ENCODE measurements at places on chromosomes 1 and 21.

- no peak for DNase-seq
Measured at GRCh38 chr1:159067699-159068621, 8.6 kb downstream of the AIM2 start.

- DNase-seq: no peak
Measured at GRCh38 chr1:179169616-179170467, 59.6 kb downstream of the ABL2 start.

DNA sequence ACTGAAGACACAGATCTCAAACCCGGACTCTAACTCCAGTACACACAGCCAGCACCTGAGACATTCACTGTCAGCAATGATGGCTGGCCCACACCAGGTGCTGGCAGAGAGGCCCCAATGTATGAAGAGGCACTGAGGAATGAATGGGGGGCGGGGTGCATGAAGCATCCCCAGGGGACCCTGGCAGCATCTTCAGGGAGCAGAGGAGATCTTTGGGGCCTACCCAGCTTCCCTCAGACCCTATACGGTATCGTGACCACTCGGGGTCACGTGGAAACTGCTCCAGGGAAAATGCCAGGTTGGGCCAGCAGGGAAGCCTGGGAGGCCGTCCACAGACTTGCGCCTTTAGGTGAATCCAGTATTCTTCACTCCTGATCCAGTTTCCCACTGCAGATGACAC is 84.3 kb downstream of the NPHP4 start:
- DNase-seq: no peak

DNA sequence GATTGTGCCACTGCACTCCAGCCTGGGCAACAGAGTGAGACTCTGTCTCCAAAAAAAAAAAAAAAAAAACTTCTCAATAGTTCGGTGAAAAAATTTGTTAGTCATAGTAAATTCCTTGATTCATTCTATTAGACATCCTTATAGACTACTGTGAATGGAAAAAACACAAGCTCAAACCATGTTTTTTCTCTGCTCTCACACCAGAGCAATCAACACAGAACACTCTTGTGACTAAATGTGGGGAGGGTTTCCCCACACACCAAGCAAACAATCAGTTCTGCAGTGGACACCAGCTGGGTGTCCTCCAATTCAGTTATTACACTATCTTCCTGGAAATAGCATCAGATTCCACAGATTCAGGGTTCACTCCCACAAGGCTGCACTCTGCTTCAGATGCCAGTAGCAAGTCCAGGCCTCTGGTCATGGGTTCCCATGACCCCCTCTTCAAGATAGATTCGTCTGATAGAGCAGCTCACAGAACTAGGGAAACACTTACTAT is 69.1 kb upstream of the TEKT2 start:
- DNase-seq: no peak

DNA sequence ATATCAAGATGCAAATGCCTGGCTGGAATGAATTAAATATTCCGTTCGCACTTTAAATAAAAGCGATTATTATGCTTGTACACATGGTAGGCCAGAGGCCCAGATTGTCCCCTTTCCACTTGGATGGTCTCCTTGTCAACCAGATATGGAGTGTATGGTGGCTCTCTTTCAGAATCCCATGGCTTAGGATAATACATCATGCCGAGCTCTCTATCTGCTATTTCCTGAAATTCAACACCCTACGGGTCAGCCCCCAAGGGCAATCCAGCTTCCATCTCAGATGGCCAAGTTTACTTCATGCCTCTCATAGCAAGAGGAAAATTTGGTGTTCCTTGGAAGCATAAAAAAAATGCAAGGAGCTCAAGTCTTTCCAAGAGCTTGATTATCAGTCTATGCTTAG is 25.4 kb upstream of the FMO1 start:
- DNase-seq: no peak

GRCh38 chr1:50593515-50593914 is 170.3 kb upstream of the DMRTA2 start:
- DNase-seq: no peak

DNA sequence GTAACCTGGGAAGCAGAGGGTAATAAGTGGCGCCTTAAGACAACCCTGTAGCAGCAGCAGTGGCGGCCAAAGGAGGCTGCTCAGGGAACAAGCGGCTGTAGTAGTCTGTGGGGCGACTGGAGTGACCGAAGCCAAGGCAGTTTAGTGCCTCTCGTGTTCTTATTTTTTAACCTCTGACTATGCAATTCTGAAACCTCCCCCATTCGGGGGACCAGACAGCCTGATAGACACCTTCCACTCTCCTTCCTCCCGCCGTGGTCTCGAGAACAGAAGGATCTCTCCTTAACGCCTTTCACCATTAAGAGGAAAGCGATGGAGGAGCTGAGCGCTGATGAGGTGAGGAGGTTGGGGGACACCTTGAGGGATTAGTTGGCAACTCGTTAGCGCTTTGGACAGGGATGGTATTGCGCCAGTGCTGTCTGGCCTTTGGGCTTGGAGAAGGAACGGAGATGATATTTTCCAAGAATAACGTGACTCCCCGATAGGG is 644 bp downstream of the UBE4B start:
- DNase-seq: peak; percentile 63

- no peak for DNase-seq
Measured at GRCh38 chr1:12690156-12690555, 25.8 kb upstream of the AADACL3 start.

DNA sequence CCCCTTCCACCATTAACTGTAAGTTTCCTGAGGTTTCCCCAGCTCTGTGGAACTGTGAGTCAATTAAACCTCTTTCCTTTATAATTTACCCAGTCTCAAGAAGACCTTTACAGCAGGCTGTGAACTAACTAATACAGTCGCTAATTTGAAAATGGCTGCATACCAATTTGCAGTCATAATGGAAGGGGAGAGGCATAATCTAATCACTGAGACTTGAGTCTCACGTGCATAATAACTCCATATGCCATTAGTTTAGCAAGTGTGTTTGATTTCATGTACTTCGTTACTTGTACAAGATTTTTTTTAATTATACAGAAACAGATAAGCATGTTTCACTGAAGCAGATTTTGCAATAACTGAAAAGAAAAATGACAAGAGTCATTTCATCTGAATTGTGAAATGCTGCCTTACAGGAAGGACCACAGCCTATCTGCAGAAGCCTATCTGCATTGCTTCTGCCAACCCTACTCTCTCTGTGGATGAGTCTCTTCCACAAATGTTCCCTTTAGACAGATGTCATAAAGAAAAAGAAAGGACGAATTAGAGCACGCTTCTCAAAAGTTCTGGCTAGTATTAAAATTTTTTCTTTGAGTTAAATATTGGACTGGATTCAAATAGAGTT is 99.1 kb downstream of the PTGER3 start:
- DNase-seq: no peak

GRCh38 chr1:204701229-204701628 is 15.7 kb upstream of the LRRN2 start:
- DNase-seq: no peak

DNA sequence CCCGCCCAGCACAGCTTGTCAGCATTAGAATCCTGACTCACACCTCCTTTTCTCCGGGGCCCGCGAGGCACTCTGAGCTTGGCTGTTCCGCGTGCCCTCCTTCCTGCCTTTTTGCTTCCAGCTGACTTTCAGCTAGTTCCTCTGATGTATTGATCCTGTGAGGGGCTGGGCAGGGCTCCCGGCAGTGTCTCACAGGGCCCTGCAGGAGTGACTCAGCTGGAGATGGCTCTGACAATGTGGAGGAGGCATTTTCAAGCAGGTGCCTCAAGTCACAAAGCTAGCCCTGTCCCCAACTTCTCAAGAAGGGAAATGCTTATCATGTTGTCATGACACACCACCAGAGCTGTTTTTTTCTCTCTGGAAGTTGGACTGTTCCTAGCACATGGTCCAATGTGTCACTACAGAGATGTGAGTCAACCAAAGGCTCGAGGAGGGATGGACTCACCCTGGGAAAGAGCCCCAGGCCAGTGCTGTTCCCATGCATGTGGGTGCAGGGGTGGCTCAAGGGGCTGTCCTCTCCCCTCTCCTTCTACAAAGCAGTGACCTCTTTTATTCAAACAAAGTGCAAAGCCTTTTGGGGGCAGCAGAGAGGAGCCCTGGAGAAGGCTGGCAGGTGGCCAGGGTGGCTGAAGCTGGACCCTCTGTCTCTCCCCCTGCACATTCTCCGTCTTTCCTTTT is 30.6 kb downstream of the SYT6 start:
- DNase-seq: no peak

DNA sequence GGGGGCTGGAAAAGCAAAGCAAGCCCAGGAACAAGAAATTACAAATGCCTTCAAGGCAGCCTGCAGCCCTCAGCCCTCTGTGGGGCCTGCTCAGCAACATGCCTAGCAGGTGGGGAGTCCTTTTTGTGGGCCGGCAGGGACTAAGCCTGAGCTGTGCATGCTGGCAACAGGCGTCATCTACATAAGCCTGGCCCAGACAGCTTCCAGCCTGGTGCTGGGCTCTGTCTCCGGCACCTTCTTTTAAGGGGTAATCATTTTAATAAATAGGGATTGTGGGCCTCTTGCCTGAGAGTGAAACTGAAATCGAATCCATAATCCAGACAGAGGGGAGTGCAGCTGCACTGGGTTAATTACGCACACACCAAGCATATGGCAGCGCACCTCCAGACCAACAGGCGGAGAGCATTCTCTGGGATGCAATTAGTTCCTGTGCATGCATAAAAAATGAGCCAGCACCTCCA is 96.6 kb downstream of the DDX20 start:
- DNase-seq: no peak

DNA sequence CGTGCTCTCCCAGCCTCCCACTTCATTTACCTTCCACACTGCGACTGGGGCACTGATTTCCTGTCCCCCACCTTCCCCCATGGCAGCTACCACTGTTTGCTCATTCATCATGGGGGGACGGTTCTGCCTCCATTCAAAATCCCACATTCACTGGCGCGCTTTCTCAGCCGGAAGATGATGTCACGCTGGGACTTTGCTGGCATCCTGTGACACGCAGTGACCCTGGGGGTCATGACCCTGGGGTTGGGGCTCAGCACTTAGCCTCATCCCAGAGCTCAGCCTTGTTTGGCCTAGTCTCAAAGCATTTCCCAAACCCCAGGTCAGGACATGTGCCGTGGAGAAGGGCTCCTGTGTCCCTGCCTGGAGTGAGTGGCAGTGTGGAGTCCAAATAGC is 582 bp upstream of the KCNAB2 start:
- DNase-seq: no peak

GRCh38 chr1:115423776-115424175 is 85.7 kb upstream of the NGF start:
- DNase-seq: no peak

GRCh38 chr1:46445773-46446256 is 43.8 kb upstream of the DMBX1 start:
- DNase-seq: no peak

- DNase-seq: no peak
Measured at GRCh38 chr1:115107516-115108260, 18.4 kb upstream of the TSPAN2 start.

DNA sequence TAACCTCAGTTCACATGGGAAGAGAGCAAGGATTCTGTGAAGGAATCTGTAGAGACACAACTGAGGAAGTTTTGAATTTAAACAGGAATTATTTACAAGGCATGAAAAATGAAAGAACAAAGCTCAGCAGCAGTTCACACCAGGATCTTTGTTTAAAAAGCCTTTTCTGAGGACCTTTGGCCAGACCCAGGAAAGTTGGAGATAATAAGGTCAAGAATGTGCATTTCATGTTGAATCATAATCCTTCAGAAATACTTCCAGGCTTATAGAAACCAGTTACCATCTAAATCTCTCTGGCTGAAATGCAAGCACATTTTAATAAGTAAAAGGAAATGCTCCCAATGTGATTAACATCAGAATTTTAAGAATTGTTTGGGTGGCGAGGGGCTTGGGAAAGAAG is 2.7 kb downstream of the CLIC6 start:
- DNase-seq: no peak

- no peak for DNase-seq
Measured at GRCh38 chr1:9045861-9046510, 19.8 kb upstream of the SLC2A7 start.

- no peak for DNase-seq
Measured at GRCh38 chr1:229098903-229099578, 171.9 kb upstream of the RAB4A start.

GRCh38 chr1:109977225-109977624 is 7.3 kb upstream of the AHCYL1 start:
- DNase-seq: no peak

DNA sequence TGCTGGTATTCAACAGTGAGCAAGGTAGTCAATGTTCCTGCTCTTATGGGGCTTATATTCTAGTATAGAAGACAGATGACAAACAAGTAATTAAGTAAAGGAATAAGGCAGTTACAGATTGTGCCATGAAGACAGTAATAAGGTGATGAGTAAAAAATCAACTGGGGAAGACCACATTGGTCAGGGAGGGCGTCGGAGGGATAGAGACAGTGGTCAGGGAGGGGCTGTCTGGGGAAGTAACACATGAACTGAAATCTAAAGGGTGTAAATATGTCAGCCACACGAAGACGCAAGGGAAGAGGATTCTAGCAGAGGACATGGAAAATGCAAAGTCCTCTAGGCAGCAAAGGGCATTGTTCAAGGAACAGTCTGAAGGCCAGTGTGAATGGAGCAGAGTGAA is 10.1 kb downstream of the IL12RB2 start:
- no peak for DNase-seq

GRCh38 chr1:56817716-56818463 is 1.3 kb downstream of the FYB2 start:
- no peak for DNase-seq

DNA sequence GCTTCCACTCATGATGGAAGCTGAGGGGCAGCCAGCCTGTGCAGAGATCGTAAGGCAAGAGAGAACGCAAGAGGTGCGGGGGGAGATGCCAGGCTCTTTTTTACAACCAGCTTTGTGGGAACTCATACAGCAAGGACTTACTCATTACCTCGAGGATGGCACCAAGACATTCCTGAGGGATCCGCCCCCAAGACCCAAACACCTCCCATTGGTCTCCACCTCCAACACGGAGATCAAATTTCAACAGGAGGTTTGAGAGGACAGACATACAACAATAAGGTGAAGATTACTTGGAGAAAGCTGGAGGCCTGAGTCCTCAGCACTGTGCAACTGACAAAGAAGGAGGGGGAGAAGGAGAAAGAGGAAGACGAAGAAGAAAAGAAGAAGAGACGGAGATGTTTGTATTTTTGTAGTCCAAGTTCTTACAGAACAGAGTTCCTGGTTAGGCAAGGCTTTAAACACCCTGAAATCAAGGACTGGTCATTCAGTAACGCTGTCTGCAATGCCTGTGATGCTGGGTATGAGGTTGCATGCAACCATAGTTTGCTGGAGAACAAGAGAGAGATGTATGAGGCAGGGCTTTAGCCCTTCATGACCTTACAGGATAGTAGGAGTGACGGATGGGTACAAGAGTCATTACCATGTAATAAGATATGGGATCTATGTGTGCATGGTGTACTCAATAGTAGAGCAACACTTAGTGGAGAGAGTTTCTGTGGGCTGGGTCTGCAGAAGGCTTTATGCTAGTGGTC is 19.7 kb upstream of the GALNT2 start:
- no peak for DNase-seq

Data from adrenal gland (tissue), 19 donors.